ENCODE measurements at places on chromosomes 16 and 17.

DNA sequence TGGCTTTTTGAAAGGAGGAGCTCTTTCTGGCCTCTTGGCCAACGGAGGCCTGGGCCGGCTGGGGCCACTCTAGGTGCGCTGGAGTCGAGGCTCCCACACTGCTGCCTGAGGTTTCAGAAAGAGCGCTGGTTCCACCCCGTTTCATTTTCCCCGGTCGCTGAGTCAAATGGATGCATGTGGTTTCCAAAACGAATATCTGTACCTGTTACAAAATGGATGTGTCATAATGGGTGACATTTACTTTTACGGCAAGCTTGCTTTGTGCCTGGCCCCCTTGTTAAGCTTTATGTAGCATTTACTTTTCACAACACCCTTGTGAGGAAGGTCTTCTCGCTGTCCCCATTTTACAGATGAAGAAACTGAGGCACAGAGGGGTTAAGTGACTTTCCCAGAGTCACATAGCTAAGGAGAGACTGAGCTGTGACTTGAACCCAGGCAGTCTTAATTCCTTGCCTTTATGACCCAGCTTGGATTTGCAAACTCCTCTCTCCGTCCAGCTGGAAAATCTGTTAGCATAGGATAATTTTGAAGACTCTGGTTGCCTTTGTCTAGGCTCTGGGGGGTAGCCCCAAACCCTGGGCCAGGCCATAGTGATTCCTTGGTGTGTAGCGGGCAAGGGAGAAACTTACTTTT, 10.6 kb downstream of the KSR1 start:
- DNase-seq = no peak

DNA sequence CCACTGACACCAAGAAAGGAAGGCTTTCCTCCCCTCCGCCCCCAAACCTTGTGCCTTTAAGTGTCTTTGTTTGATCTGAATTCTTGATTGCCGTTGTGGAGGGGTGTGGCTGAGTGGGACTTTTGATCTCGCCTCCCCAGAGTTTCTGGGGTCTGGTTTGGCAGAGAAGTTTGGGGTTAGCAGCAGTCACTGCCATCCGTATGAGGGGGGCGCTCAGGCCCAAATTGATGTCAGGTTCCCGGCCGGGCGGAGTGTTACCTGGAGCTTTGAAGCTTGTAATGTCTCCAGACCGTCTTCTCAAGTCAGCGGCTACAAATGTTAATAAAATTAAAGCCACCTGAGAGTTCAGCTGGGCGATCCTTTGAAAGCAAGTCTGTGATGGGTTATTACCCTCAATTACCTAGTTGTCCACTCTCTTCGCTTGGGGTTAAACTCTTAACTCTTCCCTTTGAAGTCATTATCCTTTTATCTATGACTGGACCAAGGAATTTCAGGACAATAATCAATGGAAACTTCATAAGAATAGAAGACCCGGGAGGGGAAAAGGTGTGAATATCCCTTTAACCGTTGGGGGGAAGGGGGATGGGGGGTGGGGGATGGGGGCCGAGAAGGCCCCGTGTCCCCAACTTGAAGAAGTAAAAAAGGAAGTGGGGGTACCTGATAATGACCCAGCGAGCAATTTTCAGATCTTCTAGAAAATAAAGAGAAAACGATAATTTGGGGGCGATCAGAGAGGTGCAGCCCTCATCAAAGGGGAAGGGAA, 31.8 kb upstream of the AXIN2 start:
- no peak for DNase-seq

DNA sequence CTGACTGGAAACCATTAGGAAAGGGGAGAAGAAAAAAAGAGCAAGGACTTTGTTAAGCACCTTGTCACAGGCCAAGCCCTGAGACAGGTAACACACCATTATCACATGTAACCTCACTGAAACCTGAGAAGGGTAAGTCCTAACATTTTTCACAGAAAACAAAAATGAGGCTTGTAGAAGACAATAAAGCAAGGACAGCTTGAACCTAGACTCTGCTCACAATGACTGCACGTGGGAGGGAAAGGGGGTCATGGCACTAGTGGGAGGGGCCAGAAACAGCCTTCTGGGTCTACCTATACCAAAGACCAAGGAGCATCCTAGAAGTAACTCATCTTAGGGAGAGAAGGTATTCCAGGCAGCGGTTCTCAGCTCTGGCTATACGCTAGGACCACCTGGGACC, 7.5 kb downstream of the TK2 start:
- DNase-seq = no peak

DNA sequence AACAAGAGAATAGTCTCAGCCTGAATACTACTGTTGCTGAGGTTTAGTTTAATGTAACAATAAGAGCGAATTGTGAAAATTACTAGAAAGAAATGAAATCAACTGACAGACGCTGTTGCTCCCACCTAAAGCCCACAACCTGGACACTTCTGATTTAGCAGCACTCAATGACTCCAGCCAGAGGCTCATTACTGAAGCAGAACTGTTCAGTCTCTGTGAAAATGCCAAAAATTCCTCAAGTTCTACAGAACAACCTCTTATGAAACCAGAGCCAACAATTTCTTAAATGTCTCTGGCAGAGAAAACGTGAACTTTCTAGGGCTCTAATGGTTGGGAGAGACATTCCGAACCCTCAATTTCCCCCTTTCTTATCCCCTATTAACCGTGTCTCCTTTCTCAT, 9.9 kb downstream of the PSME3IP1 start:
- no peak for DNase-seq

- no peak for DNase-seq
These were observed 30.8 kb upstream of the RPL38 start for GRCh38 chr17:74172700-74173099.

GRCh38 chr17:47287639-47288038, 34.0 kb downstream of the ITGB3 start:
- no peak for DNase-seq

GRCh38 chr17:28097254-28097653, 54.8 kb downstream of the NLK start:
- no peak for DNase-seq

- DNase-seq = no peak
These were observed 147.5 kb downstream of the KCNJ12 start for GRCh38 chr17:21523497-21524210.

Data from mesenchymal stem cell (in vitro differentiated cells and primary cell).